RPMI7951 (cell line): ENCODE measurements at places on chromosomes 13 and 19.
A peak's percentile ranks its signal among the peaks of the same experiment; 100 is the strongest.

- DNase-seq, result no peak
These were observed 35.1 kb downstream of the NAXD start for GRCh38 chr13:110650436-110650835.

GRCh38 chr19:42480335-42481095 lies 37.8 kb upstream of the CXCL17 start:
- peak; percentile 64 for DNase-seq

DNA sequence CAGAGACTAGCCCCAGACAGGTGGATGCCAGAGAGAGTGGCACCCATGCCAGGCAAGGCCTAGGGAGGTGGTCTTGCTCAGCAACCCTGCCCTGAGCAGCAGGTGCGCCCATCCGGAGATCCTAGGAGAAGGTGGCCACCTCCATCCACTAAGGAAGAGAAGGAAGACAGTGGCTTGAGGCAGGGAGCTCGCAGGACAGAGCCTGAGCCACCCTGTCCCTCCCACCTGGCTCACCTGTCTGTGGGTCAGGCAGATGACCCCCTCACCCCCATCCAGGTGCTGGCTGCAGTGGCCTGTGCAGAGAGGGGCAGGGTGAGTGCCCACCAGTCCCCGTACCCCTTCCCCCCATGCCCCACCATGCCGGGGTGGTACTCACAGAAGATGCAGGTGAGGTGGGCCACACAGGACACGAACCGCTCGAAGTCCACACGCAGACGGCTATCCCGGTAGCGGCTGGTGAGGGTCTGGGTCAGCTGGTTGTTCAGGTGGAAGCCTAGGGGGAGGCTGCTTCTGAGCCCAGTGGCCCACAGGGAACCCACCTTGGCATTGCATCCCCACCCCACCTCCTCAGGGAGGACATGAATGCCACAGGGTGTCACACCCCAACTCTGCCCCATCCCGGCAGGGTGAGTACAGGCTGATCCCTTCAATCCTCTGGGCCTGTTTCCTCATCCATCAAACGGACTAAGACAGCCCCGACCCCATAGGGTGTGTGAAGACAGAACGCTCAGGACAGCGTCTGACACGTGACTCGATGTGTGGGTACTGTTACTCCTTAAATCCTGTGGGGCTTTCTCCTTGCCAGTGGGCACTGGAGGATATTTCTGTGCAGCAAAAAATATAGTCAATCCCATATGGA lies 13.3 kb downstream of the CAPN12 start:
- no peak for DNase-seq

- DNase-seq, result peak; percentile 78
These were observed 21.9 kb downstream of the GRIN2D start for GRCh38 chr19:48415395-48415794.

DNA sequence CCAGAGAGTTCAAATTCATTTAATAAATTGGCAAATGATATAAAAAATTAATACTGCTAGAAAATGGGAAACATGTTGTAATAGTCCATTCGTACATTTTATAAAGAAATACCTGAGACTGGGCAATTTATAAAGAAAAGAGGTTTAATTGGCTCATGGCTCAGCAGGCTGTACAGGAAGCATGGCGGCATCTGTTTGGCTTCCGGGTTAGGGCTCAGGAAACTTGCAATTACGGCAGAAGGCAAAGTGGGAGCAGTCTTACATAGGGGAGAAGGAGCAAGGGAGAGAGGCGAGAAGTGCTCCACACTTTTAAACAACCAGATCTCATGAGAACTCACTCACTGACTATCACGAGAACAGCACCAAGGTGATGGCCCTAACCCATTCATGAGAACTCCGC lies 512.0 kb downstream of the DACH1 start:
- no peak for DNase-seq

DNA sequence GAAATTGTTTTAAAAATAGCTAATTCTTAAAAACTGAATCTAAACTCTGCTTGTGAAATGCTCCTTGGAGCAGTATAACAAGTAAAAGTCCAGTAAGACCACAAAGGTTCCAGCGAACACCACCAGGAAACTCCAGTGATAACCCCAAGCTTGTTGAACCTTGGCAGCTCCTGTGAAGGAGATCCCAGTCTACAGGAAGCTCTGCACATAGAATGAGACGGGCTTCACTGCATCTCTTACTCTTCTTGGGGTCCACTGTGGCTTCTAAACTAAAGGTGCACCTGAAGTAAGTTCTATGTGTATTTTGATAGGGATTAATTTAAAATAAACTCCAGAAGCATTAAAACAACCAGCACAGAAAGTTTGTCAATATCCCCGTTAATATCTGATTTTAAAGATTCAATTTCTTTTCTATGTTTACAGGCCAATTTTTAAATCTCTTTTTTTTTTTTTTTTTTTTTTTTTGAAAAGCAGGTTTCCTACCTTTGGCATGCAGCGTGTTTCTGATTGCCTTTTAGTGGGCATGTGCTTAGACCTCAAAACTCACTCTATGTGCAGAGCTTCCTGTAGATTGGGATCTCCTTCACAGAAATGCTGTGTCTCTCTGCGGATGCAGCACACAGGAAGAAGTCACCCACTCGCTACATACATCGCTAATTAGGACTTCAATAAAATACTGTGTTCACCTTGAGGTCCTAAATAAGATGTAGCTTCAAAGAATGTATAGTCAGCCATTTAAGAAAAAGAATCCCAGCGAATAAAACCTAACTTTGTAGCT lies 508.5 kb downstream of the KLF12 start:
- no peak for DNase-seq

- DNase-seq, result no peak
These were observed 170.2 kb downstream of the TEX29 start for GRCh38 chr13:111490611-111491010.

- no peak for DNase-seq
These were observed 13.8 kb downstream of the DDX39A start for GRCh38 chr19:14405380-14405757.

GRCh38 chr19:4539693-4540581 lies at the start of gene LRG1:
Gene LRG1, minus strand, starts transcription at chr19:4540036. Its CDS starts 23 bp downstream, at chr19:4540013.
- DNase-seq, result no peak

- no peak for DNase-seq
These were observed 381.2 kb upstream of the SLITRK1 start for GRCh38 chr13:84263354-84264069.

DNA sequence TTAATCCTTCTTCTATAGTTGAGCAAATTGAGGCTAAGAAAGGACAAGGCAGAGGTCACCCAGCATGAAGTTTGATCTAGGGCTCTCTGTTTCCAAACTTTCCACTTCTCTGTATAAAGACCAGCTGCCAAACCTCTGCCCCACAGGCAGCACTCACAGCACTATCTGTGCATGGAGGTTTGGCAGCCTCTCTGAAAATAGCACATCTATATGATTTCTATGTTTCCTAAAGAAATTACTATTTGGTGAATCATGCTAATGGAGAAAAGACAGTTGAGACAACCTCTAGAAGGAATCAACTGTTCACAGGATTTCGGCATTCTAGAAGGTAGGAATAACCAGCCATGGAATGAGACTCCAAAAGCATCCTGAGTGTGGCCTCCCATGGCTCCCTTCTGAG lies 554.5 kb downstream of the IRS2 start:
- DNase-seq, result no peak

- no peak for DNase-seq
These were observed 659.8 kb upstream of the GPC6 start for GRCh38 chr13:92566767-92567166.

GRCh38 chr19:30498707-30499106 lies 126.5 kb downstream of the ZNF536 start:
- no peak for DNase-seq

DNA sequence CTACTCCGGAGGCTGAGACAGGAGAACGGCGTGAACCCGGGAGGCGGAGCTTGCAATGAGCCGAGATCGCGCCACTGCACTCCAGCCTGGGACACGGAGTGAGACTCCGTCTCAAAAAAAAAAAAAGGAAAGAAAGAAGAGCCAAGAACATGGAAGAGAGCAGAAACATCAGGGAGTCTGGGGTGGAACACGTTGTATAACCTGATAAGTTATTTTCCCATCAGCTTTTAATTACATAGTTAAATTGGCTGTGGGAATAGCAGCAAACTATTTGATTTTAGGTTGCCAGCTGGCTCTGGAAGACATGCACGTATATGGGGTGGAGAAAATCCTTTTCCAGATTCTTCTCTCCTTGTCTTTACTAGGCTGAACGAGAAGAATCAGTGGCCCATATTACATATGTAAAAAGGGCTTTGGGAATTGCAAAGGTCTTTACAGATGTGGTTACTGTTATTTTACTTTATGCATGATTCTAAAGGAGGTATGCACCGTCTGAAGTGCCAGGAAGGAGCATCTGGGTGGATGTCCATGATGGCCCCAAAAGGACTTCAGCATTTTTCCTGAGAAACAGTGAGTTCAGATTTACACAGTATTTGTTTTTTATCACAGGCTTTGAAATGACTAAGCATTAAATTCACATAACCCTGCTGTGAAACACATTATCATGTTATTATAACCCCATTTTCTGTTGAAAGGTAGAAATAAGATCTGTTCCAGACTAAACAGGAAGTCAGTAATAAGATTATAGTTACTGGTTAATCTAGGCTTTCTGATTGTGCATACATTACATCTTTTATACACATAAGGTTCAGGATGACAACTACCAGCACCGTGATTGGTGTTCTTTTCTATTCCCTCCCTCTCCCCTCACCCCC lies 4.6 kb upstream of the NAA16 start:
- DNase-seq, result no peak

GRCh38 chr19:29806098-29806866 lies 5.5 kb upstream of the CCNE1 start:
- DNase-seq, result peak; percentile 21

- DNase-seq, result peak; percentile 99
These were observed 115.1 kb upstream of the CACNA1A start for GRCh38 chr19:13621413-13621812.

DNA sequence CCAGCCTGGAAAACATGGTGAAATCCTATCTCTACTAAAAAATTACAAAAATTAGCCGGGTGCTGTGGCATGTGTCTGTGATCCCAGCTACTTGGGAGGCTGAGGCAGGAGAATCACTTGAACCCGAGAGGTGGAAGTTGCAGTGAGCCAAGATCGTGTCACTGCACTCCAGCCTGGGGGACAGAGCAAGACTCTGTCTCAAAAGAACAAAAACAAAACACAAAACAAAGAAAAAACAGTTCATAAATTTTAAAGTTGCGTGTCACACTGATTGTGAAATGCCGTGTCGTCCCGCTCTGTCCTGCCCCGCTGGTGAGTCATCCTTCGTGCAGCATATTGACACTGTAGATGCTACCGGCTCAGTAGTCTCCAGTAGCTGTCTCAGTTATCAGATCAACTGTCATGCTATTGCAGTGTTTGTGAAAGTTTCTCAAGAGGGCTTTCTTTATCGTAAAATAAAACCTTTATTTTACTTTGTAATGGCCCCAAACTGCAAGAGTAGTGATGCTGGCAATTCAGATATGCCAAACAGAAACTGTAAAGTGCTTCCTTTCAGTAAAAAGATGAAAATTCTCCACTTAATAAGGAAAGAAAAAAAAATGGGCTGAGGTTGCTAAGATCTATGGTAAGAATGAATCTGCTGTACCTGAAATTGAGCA lies 36.4 kb upstream of the IGFL1 start:
- DNase-seq, result peak; percentile 78

GRCh38 chr13:58655086-58655485 lies 1023.5 kb downstream of the PCDH17 start:
- no peak for DNase-seq

DNA sequence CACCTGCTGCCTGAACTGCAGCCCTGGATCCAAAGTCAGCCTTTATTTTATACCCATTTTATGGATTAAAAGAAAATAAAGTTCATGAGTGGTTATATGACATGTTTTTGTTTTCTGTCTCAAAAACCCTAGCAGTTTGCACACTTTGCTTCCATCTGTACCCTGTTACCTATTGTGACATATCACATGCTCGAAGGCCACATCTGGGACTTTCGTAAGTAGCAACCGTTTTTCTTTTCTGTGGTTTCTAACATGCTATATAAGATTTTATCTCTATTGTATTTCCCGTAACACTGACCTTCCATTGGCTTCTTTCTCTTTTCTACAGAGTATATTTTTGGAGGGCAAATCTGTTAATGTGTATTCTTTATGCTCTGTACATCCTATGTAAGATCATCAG lies 1007.2 kb downstream of the PCDH9 start:
- no peak for DNase-seq

GRCh38 chr13:45243077-45243476 lies 42.2 kb upstream of the KCTD4 start:
- DNase-seq, result no peak

DNA sequence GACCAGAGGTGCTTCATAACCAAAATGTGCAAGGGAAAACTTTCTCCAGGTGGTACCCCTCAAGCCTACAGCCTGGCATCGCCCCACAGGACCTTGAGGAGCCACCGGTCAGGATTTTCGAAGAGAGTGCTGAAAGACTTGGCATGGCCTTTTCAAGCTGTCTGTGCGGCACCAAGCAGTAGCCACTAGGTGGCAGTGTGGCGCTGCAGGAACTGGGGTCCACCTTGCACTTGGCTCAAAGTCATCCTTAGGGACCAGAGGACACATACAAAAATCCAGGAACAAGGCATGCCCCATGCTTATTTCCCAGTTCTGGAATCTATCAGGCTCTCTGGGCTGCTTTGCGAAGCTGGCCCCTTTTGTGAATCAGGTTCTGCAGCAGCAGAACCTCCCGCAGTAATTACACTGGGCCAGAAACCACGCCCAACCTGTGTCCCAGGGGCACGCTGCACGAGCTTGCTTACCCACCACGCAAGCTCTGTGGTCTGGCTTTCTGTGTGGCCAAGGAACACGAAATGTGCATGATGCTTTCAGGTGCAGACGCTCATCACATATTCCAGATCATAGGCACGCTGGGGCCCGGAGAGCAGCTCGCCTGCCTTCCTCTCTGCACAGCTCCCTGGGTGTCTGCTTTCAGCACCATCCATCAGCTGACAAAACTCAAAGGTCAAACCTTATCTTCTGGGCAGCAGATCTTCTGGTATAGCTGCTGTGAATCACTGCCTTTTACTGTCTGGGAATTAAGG lies 87.2 kb downstream of the SLC7A1 start:
- DNase-seq, result peak; percentile 72

DNA sequence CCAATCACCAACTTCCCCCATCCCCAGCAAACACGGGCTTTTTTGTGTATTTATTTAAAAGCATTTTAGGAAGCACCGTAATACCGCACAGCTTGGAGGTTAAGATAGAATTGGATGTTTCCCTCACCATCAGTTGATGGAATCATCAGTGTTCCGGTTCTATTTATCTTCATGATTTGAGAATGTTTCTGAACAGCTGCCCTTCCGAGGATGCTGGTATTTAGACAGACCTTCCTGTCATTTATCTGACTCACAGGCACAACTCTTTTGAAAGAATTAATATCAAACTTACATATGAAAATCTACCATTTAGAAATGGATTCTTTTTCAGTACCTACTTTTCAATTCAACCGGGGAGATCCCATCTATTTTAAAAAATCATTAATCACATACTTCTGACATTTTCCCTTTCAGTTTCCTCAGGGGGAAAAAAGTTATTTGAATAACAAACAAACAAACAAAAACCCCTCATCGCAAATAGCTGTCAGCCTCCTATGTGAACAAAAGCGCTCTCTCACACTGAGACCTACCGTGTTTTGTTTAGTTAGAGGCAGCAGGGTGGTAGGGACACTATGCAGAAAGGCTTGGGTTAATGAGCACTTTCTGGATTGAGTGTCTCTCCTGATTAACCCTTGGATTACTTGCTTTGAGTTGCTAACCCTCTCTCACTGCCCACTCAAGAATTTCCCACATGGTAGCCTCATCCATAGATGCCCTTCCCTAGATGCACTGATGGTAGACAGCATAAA lies 189.3 kb downstream of the TM9SF2 start:
- no peak for DNase-seq
